NCI-H748 treated with DMSO at 0.1 percent for 48 hours (cell line): ENCODE measurements at places on chromosomes 7 and 10.

DNA sequence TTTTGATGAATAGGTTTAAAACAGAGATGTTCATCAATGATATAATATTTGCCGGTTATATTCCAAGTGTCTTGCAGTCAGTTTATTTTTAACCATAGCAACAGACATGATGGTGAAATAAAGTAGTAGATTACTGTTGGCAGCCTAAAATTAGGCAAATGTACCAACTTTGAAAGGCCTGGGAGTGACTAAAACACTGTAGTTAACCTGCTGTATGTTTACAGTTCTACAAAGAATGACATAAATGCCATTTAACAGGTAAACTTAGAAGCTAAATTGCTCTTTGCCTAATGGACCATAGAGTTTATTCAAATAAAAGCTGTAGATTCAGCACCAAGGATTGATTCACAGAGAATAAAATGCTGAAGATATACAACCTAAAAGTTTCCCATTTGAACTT, 64.1 kb downstream of the PHTF2 start:
- peak; percentile 89 for DNase-seq

DNA sequence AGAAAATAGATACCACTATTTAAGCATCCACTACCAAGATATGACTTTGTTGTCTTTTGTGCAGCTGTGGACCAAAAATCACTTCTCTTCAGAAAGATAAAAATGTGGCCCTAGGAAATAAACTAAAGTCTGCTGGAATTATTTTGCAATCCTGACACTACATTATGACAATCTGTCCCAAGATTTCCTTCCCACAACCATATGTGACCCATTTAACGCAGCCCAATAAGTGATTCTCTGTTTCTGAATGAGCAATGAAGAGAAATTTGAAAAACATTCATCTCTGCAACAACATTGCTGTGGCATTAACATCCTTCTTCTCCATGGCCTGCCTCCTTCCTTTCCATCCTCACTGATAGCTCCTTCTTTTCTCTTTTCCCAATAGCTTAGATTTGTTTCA, 212.0 kb downstream of the TSPAN12 start:
- DNase-seq, result no peak

DNA sequence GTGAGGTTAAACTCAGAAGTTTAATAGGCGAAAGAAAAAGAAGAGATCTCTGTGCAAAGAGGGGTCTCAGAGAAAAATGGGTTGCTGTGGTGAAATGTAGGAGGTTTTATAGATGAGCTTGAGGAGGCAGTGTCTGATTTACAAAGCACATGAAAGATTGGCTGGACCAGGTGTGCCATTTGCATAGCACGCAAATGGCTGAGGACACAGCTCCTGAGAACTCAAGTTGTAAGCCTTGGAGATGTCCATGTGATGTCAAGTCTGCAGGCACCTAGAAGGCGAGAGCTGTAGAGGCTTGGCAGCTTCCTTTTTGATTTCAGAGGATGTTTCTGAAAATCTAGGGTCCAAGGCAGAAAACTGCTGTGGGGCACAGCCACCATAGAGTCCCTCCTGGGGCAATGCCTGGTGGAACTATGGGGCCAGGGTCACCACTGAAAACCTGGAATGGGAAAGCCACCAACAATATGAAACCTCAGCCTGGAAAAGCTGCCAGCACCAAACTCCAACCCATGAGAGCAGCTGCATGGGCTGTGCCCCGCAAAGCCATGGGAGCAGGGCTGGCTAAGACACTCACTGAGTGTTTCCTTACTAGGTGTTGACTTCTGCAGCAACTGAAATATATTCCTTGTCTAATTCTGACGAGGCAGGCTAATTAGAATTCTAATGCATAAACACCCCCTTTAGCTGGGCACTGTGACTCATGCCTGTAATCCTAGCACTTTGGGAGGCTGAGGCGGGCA, 96.9 kb upstream of the TNS3 start:
- no peak for DNase-seq

DNA sequence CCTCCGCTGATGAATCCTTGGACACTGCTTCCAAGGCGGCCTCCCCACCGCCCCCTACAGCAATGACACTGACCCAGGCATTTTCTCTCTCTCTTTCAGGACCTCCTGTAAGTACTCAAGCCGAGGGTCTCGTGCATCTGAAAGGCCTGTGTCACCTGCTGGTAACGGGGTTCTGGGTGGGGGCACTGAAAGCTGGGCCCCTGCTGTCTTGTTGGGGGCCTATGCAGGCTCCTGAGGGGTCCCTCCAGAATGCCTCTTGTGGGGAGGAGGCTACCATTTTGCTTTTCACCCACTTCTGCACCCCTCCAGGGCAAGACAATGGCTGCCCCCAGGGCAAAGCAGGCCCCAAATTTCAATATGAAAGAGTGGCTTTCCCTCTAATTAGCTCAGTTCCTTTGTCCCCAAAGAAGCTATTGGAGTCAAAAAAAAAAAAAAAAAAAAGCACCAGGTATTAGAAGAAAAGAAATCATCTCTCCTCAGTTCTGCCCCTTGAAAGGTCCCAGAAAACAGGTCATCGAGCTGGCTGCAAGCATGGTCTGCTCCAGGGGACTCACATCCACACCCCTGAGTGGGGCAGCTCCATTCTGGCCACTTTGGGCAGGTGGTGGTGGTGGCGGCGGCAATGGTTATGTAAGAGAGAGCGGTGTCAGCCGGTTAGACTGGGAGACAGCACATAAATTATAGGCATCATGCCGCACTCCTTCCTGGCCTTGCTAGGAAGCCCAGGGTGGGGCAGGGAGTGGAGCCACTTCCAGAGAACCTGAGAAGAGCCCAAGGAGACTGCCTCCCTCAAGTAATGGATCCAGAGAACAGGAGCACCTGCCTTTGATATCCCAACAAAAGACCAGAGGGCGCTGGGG, 66.2 kb downstream of the COL13A1 start:
- no peak for DNase-seq

- no peak for DNase-seq
Measured at GRCh38 chr7:86664486-86664885, 20.8 kb downstream of the GRM3 start.

DNA sequence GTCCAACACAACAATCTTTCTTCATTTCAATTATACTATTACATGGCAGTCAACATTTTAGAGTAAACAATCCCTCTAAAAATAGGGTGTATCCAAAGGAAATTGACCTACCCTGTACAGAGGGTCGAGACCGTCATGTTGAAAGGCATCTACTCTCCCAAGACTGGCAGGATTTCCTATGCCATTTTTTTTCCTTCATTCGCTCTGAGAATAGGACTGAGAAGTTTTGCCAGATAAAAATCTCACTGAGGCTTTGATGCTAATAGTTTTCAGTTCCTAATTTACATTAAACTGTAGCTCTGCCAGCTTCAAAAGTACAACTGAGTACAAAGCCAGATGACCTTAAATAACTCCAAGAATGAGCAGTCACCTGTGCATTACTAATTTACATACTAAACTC, 84.5 kb upstream of the SEMA3C start:
- no peak for DNase-seq

DNA sequence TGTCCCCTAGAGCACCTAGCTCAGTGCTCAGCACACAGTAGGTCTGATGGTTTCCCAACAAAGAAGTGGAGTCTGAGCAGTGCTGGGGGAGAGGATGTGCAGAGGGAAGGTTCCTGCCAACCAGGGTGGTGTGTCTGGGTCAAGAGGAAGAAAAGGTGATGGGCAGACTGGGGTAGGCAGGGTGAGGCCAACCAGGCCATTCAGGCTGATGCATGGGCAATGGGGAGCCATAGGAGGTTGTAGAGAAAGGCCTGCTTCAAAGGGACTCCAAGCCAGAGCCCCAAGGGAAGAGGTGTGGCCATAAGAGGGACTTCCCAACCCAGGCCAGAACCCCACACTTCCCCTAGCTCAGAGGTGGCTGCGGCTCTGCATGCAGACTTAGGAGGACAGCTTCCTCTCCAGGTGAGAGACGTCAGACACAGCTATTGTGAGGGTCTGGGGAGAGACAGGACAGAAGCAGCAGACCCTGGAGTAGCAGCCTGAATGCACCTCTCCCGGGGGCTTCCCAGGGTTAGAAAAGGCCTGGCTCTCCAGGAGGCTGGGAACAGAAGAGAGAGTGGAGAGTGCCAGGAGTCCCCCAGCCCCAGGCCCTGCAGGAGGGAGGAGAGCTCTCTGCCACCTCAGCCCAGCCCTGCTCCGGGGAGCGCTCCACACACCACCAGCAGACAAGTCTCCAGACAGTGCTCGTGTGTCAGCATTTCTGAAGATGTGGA, 87.4 kb upstream of the ZMIZ1 start:
- no peak for DNase-seq

- DNase-seq, result no peak
Measured at GRCh38 chr7:151704960-151705635, 171.8 kb downstream of the PRKAG2 start.

DNA sequence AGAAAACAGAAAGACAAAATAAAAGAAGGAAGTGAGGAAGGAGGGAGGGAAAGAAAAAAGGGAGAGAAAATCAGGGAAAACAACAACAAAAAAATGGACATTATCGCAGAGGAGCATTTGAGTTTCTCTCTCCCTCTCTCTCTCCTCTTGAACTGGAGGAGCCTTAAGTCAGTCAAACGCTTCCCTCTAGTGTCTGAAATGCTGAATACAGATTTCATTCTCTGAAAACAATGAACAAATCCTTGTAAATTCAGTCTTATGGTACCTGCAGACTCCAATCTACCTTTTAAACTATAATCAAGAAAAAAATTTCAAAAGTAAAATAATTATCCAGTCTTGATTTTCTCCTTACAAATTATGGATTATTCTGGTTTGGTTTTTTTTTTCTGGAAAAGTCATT, 89.2 kb upstream of the PFKP start:
- peak; percentile 60 for DNase-seq
